HAP-1 (cell line): ENCODE measurements at places on chromosomes 11 and 22.

DNA sequence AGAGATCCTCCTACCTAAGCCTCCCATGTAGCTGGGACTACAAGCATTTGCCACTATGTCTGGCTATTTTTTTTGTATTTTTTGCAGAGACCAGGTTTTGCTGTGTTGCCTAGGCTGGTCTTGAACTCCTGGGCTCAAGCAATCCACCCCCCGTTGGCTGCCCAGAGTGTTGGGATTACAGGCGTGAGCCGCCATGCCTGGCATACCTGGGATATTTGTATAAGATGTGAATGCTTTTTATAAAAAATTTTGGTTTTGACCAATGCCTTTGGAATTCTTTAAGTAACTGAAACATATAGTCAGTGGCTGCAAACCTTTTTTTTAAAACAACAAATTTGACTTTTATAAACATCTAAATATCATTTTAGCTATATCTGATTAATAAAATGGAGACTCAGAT lies 42.4 kb downstream of the ADAMTS8 start:
- DNase-seq, result no peak

DNA sequence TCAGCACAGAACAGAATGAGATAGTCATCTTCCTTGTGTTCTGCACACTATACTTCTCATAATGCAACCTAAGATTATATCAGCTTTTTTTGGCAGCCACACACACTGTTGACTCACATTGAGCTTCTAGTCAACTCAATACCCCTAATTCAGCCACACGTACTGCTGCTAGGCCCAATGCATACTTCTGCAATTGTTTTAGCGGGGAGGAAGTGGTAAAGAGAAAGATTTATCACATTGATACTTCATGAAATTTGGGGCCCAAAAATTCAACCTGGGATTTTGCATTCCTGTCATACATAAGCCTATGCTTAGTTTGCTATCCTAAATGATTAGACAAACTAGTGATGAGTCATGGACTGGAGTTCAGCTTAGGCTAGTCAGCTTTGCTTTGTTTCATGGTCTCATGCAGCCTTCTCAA lies 8.6 kb upstream of the UPB1 start:
- DNase-seq, result no peak

DNA sequence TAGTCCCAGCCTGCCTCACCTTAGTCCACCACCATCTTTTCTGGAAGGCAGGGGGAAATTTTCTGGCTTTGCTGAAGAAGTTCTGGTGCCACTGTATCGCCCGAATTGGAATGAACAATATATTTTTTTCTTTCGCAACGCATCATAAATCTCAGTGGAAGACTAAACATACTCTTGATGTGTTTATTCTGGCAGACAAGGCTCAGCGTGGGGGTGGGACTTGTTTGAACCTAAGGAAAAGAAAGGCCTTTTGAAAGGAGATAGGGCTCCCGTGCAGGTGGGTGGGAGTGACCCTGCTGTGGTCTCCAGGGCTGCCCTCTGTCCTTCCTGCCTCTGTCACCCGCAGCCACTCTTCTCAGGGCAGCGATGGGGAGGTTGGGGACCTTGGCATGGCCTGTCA lies 42.5 kb downstream of the CD82 start:
- DNase-seq, result no peak

DNA sequence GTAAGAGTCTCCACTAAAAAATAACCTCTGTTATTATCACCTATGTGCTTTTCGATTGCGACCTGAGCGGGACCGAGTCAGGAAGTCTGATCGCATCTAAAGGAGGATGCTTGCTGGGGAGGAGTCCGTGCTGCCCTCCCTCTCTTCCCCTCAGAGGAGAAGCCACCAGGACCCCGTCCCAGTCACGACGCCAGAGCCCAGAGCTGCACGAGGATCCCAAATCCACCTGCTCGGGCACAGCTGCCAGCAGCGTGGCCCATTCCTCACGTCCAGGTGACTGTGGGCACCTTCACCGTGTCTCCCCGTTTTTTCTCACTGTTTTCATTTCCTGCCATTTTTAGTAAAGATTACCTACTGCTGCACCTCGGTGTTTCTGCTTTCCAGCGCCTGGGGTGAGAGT lies 390.3 kb downstream of the BRD1 start:
- no peak for DNase-seq

- DNase-seq, result no peak
Measured at GRCh38 chr11:113664069-113664980, 41.8 kb downstream of the TMPRSS5 start.

GRCh38 chr11:1843098-1843473 lies 4.3 kb downstream of the TNNI2 start:
- DNase-seq, result no peak

DNA sequence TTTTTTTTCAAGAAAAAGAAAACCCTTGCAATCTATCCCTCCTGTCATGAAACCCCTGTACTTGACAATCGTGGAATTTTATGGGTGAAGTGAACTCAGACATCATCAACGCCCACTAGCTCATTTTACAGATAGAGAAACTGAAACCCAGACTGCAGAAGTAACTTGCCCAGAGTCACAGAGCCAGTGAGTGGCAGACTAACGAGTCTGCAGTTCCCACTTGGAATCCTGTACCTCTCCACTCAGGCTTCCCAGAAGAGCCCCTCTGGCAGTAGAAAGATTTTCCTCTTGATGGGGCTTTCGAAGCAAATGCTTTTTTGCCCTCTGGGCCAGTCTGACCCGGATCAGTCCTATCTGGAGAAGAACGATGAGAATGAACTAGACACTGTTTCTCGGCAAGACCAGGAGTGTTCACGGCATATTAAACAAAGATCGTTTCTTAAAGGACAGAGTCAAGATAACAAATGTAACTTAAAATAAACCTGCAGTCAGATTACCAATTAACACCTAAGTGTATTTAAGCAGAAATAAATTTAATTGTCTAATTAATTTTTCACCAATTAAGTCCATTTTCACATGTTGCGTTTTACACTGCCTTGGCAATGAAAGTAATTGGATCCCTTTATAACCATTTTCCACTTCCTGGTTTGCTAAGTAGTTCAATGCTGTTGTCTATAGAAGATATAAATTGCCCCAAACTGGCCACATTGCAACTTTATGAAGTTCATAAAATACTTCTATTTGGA lies 61.3 kb upstream of the CREB3L1 start:
- no peak for DNase-seq

- no peak for DNase-seq
Measured at GRCh38 chr11:70434813-70435278, 36.5 kb downstream of the CTTN start.

GRCh38 chr11:62482753-62483152 lies 63.9 kb downstream of the AHNAK start:
- DNase-seq, result no peak

GRCh38 chr22:23418159-23418788 lies 161.8 kb downstream of the IGLL1 start:
- DNase-seq, result no peak

DNA sequence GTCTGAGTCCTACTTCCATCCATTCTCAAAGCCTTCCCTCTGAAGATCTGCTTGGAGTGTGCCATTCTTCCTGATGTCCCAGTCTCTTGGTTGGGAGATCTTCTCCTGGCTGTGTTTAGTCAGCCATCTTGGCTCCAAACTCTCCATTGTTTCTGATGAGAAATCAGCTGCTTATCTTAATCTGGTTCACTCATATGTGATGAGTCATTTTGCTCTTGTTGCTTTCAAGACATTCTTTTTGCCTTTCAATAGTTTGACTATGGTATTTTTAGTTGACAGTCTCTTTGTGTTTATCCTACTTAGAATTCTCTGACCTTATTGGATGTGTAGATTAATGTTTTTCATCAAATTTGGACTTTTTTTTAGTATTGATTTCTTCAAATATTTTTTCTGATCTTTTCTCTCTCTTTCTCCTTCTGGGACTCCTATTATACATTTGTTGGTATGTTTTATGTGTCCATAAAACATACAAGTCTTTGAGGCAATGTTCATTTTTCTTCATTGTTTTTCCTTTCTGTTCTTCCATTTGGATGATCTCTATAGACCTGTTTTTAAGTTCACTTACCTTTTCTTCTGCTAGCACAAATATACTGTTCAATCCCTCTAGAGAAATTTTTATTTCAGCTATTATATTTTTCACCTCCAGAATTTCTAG lies 77.2 kb upstream of the CLPB start:
- DNase-seq, result no peak

- DNase-seq, result no peak
Measured at GRCh38 chr11:76217653-76218160, 11.4 kb upstream of the WNT11 start.

- DNase-seq, result no peak
Measured at GRCh38 chr11:22162756-22163155, 30.1 kb upstream of the ANO5 start.

GRCh38 chr22:25153961-25154666 lies 45.5 kb upstream of the CRYBB3 start:
- no peak for DNase-seq

DNA sequence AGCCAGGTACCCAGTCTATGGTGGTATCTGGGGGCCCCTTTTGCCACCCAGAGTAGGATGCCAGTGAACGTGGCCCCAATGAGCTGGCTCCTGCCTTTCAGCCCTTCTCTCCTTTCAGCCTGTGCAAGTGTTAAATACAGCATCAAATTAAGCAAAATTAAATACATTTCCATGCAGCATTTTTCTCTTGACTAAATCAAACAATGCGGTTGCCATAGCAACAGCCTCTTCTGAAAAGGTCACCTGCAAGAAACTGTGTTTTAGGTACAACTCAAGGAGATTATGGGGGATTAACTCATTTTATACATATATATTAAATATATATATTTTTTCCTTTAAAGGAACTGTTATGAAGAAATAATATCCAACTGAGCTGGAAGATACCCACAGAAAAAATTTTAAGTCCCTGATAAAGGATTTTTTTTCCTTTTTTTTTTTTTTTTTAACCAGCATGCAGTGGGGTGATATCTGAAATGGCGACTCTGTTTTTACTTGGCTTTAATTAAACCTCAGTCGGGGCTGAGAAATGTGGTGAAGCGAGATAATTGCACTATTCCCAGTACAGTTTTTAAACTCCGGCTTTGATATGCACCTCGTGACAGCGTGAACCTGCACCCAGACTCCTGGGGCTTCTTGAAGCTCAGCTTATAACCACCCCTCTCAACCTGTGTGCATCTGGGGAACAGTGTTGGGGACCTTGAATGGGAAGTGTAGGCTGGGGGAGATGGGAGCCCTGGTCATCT lies 115.3 kb downstream of the PKNOX2 start:
- DNase-seq, result no peak

GRCh38 chr11:42595876-42596275 lies 715.9 kb upstream of the API5 start:
- no peak for DNase-seq

GRCh38 chr22:34842630-34843029 lies 223.3 kb upstream of the ISX start:
- no peak for DNase-seq
